ENCODE measurements at places on chromosomes 1 and 21.

- DNase-seq: no peak
Measured at GRCh38 chr1:186492531-186493291, 31.8 kb upstream of the PDC start.

DNA sequence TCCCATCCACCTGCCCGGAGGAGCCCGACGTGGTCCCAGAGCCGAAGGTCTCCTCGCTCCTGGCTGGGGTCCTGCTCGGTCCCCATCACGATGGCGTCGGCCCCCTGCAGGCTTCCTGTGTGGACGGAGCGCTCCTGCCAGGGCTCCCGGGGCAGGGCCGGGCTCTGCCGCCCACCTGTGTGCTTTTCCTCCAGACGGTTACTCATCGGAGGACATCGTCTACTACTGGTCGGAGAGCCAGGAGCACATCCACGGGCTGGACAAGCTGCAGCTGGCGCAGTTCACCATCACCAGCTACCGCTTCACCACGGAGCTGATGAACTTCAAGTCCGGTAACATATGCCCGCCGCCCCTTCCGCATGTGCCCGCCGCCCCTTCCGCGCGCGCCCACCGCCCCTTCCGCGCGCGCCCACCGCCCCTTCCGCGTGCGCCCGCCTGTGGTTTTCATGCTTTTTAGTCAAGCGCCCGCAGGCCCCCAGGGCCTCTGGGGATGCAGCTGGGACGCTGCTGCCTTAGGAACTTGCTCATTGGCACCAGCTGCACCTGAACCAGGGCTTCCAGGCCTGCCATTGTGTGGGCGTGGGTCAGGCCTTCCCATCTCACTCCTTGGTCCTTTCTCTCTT, 8.9 kb downstream of the GABRD start:
- no peak for DNase-seq

- DNase-seq: peak; percentile 16
Measured at GRCh38 chr1:113758631-113759332, 504 bp downstream of the PHTF1 start.

DNA sequence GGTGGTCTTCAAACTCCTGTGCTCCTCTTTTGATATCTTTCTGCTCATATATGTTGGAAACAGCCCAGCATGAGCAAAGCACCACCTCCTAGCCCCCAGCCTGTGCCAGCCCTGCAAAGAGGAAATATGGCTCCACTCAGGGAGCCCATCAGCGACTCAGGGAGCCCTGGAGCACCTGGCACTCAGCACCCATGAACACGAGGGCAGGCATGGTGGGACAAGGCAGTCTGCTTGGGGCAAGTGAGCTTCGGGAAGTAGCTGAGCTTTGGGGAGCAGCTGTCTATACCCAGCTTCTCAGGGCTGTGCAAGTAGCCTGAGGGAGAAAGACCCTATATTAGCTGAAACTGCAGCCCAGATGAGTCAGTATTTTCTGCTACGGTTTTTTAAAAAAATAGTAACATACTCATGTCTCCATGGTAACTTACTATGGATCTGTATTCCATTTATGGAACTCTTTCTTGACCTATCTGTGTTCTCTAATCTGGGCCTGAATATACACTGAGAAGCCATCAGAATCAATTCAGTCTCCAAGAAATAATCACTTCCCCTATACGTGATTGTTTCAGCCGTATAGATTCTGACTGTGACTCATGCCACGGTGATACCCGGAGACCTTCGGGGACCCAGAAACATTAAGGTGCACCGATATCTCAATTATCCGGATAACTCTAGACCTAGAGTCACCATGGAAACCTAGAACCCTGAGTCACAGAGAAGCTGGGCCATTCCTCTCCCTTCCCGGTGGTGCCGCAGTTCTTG, 1.5 kb upstream of the ETS2 start:
- no peak for DNase-seq

DNA sequence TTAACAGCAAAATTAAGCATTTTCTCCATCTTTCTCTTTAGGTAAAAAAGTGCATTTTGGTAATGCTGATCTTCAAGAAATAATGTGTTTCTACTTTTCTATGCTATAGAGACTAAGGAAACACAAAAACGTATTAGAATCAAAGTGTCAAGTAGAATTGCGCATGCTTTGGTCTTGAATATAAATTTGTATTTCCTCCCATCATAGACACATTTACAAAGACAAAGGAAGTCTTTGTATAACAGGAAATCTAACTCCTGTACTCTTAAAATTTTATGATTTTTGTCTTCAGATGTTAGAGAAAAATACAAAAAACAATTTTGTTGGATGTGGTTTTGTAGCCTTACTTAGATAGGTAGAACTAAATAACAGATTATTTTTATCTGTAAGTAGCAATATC, 1299.4 kb downstream of the NCAM2 start:
- no peak for DNase-seq

- DNase-seq: no peak
Measured at GRCh38 chr1:111199881-111200801, at the start of gene DENND2D. Gene DENND2D (minus strand): TSS chr1:111200646. CDS start chr1:111200459, 187 bp downstream.

All from GOT3 (cell line).